ENCODE measurements at places on chromosomes 5 and 9.
A peak's percentile ranks its signal among the peaks of the same experiment; 100 is the strongest.

DNA sequence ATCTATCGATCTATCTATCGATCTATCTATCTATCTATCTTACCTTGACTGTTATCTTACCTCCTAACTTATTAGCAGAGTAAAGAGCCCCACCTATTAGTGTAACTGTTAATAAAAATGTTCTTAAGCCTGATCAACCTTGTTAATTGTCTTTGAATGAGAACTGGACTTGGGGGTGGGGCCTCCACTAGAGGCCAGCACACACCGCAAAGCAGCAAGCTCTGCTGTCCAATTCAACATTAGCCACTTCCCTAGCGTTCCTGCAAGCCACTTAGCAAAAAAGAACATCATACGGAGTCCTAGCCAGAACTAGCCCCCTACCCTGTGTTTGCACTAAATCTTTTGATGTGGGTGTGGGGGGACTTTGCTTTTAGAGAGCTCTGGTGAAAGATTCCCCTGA is 515.8 kb downstream of the KDM4C start:
- peak; percentile 5 for DNase-seq

DNA sequence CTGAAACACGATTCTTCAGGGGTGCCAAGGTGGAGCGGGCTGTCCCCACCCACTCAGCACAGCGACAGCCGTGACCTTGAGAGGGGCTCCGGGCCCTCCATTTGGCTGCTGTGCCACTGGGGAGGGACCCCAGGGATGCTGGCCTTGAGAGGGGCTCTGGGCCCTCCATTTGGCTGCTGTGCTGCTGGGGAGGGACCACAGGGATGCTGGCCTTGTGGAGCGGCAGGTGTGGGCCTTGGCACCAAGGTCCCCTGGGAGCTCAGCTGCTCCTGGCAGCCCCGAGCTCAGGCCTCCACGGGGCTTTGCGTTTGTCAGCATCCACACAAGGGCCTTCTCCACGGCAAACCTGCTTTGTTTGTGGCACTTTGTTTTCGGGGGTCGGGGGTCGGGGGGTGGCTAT is 137.6 kb upstream of the LPCAT1 start:
- no peak for DNase-seq

- no peak for DNase-seq
These were observed 1565.5 kb upstream of the CDH9 start for GRCh38 chr5:28603869-28604268.

GRCh38 chr5:83072966-83073365 is 4.2 kb downstream of the TMEM167A start:
- no peak for DNase-seq

DNA sequence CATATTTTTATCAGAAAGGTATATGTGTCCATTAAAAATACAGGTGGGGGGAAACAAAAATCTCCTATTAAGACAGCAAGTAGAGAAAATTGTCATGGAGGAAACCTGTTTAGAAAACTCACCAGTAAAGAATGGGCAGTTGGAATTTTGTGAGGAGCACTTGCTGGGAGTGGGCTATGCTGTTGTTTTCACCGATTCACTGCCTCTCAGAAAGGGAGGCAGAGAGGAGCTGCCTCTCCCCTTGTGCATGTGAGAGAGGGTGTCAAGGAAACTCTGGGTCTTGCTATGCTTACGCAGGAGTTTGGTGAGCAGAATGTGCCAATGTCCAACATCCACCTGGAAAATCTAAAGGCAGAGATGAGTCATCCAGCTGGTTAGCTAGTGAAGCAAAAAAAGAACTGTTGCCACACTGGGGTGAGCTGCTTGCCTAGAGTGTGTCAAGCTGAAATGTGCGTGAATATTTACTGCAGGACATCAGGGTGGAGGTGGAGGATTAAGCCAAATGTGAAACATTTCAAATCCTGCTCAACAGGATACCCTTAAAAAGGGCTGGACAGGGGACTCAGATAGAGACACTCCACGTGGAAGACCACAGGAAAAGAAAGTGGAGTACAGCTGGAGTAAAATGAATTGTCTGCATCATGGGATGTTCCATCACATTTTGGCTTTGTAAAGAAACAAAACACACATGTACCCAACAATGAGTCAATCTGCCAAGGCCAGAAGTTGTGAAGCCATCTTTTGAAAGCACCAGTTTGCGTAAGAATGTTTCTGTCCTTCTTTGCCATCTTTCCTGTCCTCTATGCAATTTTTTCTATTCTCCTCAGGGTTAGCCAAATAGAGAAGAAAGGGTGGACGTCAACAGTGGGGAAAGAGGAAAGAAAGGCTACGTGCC is 449.7 kb upstream of the MPDZ start:
- DNase-seq = no peak

- DNase-seq = no peak
These were observed 16.4 kb upstream of the UBTD2 start for GRCh38 chr5:172299916-172300439.

GRCh38 chr5:39616131-39616530 is 191.4 kb upstream of the DAB2 start:
- DNase-seq = no peak

DNA sequence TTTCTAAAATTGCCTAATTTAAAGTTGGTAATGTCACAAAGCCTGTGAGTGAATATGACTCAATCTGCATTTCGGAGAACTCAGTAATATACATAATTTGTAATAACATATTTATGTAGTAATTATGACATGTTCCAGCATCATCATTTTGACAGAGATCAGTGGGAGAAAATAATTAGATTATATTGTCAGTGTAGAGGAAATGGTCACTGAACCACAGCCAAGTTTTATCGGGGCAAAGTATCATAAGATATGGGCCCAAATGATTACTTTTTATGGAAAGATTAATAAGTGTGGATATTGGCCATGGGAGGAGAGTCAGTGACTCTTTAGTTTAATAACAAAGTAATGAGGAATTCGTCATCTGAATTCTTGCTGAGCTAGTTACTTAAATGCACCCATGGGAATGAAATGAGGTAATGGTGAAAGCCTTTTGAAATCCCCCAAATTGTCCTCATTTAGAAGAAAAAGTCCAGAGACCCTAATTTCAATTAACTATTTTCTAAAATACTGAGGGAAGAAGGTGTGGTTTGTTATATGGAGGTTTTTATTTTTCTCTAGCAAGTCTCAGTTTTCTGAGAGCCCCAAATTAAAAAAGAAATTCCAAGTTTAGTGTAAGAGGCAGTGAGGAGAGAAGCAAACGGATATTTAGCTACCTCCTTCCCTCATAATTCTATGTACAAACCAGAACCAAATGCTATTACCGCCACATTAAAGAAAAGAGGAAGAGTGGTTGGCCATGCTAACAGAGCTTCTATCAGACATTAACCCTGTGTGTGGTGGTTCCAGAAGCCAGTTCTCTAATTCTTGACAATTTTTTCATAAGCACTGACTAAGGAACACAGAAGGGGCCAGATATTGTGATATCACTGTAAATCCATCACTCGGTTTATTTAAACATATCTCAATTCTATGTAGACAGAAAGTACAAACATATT is 37.7 kb upstream of the MRPS30 start:
- no peak for DNase-seq

DNA sequence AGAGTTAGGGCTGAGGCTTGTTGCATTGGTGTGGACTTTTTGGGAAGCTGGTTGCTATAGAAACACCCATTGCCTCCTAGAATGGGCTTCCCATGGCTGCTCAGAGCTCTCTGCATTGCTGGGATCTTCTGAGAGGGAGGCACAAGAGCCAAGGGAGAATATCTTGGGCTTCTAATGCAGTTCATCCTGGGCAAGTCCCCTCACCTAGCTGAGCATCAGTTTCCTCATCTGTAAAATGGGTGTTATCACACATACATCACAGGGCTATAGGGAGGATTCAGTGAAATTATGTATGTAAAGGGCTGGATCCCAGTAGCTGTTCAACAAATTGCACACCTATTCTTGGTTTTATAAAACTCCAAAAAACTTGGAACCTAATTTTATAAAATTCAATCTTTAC is 106.1 kb upstream of the ALDH1B1 start:
- DNase-seq = no peak

GRCh38 chr5:109467058-109467457 is 57.3 kb upstream of the PJA2 start:
- DNase-seq = no peak

- DNase-seq = no peak
These were observed 30.0 kb upstream of the GLRX start for GRCh38 chr5:95852567-95852966.

DNA sequence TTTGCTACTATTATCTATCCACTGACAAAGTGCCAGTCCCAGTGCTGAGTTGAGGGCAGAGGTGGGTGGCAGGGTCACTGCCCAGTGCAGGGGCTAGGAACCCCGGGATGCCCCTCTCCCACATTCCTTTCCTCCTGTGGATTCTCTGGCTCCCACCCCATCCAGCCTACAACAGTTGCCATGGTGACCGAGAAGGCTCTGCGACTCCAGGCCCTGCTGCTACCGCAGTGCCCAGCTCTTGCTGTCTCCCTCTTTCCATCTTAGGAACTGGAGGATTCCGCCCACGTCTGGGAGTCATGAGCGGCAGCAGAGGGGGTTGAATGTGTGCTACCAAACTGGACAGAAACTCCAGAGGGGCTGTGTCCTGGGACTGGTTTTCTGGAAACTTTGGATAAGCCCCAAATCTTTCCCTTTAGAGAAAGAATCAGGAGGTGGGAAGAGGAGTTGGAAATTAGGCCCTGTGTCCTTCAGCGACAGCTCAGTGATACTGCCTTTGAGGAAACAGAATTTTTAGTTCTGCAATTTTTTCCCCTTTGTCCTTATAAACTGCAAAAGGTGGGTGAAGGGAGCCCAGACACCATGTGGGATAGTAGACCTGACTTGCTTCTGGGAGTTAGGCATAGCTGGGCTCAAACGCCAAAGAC is 20.7 kb upstream of the C5orf47 start:
- no peak for DNase-seq

DNA sequence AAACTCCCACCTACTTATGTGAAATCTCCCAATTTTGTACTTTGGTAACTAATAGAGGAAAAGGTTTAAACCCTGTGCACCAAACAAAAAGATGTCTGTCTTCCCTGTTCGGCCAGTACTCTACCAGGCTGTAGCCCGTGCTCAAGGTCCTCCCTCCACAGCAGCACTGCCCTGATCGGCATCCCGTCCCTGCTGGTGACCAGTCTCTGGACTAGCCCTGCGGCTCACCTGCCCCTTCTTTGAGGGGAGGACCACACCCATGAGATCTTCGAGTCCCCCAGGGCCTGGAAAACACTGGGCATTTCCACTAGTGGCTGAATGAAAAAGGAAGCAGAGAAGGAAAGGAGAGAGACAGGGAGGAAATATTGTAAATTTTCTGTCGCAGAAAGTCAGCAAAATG is 2.8 kb downstream of the GFPT2 start:
- DNase-seq = no peak

DNA sequence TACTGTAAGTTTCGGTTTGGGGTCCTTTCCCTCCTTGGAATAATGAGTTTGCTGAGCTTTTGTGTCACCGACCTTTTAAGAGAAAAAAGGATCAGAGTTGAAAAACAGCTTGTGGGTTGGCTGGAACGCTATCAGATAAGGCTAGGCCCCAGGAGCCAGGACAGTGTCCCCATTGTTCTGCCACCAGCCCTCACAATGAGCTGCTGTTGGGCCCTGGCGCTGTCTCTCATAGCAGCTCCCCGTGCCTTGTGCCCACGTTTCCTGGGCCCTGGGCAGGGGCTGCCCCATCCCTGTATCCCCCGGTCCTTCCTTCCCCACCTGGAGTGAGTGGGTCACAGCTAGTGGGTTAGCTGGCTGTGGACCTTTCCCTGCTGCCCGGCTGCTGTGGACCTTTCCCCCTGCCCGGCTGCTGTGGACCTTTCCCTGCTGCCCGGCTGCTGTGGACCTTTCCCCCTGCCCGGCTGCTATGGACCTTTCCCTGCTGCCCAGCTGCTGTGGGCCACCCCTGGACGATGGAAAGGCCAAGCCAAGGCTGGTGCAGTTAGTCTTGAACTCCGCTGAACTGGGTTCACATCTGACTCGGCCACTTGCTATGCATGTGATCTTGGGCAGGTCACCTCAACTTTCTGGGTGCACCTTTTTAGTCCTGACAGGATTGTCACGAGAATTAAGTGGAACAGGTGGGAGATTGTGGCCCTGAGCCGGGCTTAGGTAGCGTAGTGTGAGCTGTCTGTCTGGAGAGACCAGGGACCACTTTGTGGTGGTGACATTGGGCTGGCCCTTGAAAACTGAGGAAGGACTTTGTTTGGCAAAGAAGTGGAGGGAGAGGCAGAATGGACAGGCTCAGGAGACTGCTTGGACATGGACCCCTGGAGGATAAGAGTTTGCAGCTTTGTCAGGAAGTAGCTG is 99.5 kb downstream of the DAB2IP start:
- DNase-seq = peak; percentile 75

GRCh38 chr9:125524583-125525355 is 182.2 kb downstream of the MAPKAP1 start:
- DNase-seq = no peak

GRCh38 chr9:1875251-1875851 is 139.8 kb upstream of the SMARCA2 start:
- DNase-seq = no peak

DNA sequence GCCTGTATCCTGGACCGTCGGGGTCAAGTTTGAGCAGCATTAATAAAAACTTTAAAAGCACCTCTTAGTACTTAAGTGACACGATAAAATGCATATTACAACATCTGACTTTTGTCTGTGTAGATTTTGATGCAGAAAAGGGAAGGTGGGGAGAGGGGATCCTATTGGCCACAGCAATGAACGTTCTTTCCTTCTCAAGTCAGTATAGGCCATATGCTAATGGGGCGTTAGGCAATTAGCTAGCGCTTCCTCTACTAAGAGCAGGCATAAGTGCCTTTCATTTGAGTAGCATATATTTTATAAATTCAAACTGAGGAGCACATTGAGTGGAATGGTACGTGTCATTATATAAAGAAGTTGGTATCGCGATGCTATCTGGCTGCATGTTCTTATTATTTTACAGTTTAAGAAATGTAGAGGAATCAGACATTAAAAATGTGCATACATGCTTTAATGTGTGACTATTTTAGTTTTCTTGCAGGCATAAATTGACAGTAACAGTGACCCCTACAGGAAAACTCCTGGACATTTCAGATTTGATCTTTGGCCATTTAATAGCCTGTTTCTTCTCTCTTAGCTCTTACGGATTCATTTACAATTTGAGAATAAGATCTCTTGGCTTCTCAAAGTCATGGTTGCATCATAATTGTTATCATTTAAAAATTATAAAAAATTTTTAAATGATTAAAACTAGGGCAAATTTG is 1.1 kb upstream of the GNA14 start:
- no peak for DNase-seq

DNA sequence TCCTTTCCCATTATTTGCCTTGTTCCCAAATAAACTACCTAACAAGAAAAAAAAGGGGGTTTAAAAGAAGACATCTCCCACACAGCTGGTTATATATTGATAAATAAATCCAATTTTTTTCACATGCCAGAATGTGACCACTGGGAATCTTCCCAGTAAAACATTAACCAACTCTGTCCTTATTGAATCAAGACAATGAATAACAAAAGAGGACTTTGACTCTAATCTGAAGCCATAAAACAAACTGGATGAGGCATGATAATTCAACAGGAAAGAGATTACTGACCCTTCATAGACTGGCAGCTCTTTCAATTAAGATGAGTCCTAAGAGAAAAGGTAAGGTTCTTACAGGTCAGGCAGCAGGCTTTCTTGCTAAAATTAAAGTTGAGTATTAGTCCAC is 165.8 kb upstream of the CDH6 start:
- no peak for DNase-seq

All from C1 segment of cervical spinal cord (tissue), 14 donors.